ENCODE measurements at places on chromosomes 3 and 15.

DNA sequence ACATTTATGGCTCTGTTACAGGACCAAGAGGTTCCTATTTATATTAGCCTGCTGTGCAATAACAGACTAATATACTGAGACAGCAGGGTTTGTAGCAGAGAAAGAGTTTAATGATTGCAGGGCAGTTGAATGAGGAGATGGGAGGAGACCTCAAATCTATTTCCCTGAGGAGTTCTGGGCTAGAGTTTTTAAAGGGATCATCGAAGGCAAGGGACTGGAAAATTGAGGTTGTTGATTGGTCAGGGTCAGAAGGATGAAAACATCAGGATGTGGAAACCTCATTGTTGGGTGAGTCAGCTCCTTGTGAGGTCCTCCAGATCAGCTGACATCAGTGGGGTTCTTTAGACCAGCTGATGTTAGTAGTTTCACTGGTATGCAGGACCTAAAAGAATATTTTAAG lies 60.6 kb upstream of the GOLGA8B start:
- H3K4me1 ChIP-seq, result no peaks in the 10 kb centered on the region
- DNase-seq, result no peak
- H3K27ac ChIP-seq, result no peak overlapping the region
- H3K4me3 ChIP-seq, result no peak overlapping the region
- H3K36me3 ChIP-seq, result peaks cover 2% of the 10 kb centered on the region

DNA sequence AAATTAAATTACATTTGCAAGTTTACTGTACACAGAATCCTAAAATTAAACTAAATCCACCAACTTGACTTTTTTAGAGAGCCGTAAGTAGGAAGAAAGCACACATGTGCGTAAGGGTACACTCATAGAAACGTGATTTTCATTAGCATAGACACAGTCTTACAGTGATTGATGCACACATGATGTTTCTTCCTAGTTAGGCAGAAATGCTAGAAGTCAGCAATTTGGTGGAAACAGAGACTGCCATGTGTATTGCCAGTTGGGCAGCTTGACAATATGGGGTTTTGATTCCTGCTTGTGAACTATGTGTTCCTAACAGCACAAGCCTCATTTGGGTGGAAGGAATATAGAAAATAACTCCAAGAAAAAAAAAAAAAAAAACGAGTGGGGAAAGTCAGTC lies 878.5 kb downstream of the ROBO1 start:
- no peaks in the 10 kb centered on the region for H3K27me3 ChIP-seq
- DNase-seq, result no peak
- no peak overlapping the region for H3K4me3 ChIP-seq
- H3K36me3 ChIP-seq, result no peaks in the 10 kb centered on the region

DNA sequence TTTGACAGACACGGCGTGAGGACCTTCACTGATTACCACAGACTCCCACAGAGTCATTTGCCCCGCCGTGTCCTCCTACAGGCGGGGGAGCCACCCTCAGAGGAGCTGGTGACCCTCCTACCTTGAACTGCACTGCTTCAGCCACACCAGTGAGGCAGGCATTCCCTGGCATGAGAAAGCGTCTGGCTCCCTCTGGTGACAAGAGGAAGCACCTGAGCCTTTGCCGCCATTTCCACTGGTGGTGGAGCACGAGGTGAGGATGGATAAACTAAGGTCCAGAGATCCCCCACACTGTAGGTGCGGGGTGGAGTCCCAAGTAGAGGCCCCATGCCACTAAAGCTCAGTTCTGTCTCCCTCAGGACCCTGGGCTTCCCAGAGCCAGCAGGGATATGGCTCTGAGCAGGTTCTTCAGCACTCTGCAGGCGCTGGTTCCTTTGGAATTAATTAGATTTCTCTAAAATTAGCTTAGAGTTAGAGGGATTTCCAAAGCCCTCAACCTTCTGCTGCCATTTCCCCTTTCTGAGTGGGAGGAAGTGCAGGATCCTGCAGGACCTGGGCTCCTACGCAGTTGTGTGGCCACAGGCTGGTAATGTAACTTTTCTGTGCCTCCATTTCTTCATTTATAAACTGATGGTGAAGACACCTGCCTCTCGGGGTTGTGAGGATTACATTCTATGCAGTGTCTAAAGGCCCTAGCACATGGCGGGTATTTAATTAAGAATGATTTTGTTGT lies 224.0 kb downstream of the SLCO3A1 start:
- H3K27ac ChIP-seq, result no peak overlapping the region
- H3K27me3 ChIP-seq, result no peaks in the 10 kb centered on the region
- H3K4me1 ChIP-seq, result peaks cover 57% of the 10 kb centered on the region
- no peak overlapping the region for H3K4me3 ChIP-seq

DNA sequence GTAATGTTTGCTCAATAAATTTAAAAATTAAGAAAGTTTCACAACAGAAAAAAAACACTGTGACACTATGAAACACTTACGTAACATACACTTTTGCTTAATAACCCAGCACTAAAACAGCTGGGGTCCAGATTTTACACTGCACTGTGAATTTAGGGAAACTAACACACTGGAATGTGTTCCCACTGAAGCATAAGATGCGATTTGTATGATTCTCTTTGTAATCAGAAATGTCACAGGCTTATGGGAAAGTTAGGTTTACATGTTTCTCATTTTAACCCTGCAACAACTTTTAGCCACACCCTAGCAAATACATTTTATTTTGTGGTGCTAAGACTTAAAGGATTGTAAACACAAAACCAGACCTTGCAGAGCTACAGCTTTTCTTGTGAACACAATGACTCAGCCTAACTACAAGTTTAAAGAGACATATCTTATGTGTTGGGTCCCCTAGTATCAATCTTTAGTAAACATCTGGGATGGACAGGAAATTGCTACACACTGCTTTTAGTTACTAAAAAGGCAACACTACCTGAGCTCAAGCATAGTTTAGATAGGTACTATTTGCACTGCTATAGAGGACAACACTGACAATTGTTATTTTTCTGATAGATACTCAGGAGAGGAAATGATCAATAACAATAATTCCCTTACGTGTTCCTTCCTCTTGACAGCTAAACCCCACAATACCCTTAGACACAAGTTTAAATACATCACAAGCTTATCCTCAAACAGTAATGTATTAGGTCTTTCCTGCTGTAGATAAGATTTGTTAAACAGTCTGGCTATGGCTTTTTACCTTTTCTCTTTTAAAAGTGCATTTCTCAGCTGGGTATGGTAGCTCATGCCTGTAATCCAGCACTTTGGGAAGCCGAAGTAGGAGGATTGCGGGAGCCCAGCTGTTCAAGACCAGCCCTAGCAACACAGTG lies 3.8 kb downstream of the PLD1 start:
- DNase-seq, result no peak
- H3K27me3 ChIP-seq, result peaks cover 42% of the 10 kb centered on the region
- no peak overlapping the region for H3K4me3 ChIP-seq
- peaks cover 16% of the 10 kb centered on the region for H3K4me1 ChIP-seq
- H3K27ac ChIP-seq, result no peak overlapping the region

- H3K27ac ChIP-seq, result no peak overlapping the region
- no peaks in the 10 kb centered on the region for H3K4me1 ChIP-seq
- peaks cover 26% of the 10 kb centered on the region for H3K27me3 ChIP-seq
- no peak for DNase-seq
Observed at GRCh38 chr3:150237490-150237889, 170.6 kb upstream of the TSC22D2 start.

DNA sequence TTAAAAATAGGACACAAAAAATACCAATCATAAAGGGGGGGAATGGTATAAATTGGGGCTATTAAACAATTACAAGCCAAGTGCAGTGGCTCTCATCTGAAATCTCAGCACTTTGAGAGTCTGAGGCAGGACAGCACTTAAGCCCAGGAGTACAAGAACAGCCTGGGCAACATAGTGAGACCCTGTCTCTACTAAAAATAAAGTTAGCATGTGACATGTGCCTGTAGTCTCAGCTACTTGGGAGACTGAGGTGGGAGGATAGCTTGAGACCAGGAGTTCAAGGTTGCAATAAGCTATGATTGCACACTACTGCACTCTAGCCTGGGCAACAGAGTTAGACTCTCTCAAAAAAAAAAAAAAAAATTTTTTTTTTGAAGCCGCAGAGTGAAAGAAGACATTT lies 23.8 kb upstream of the GABPB1 start:
- no peaks in the 10 kb centered on the region for H3K36me3 ChIP-seq
- H3K27ac ChIP-seq, result no peak overlapping the region
- no peak overlapping the region for H3K4me3 ChIP-seq
- no peaks in the 10 kb centered on the region for H3K4me1 ChIP-seq

GRCh38 chr15:43939070-43939469 lies 112.3 kb downstream of the WDR76 start:
- no peak overlapping the region for H3K4me3 ChIP-seq
- no peaks in the 10 kb centered on the region for H3K4me1 ChIP-seq
- no peak for DNase-seq
- H3K27me3 ChIP-seq, result peaks cover 44% of the 10 kb centered on the region

DNA sequence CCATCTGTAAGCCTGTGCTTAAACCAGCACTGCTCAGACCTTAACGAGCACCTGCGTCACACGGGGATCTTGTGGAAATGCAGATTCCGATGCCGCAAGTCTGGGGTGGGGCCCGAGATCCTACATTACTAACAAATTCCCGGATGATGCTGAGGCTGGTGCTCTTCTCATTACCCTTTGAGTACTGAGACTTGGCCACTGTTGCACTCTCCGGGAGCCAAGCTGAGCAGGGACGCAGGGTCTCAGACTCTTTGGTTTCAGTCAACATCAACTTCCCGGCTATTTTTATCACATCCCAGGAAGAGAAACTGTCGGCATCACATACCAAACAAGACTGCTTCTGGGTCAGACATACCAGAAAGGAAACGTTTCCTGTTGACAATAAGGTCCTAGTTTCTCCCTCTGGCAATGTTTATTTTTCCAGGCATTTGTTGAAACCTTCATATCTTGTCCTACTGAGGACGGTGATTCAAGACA lies 276.6 kb downstream of the SHQ1 start:
- no peaks in the 10 kb centered on the region for H3K4me1 ChIP-seq
- H3K36me3 ChIP-seq, result no peaks in the 10 kb centered on the region
- H3K27ac ChIP-seq, result no peak overlapping the region

- H3K4me3 ChIP-seq, result no peak overlapping the region
- no peak for DNase-seq
- H3K27ac ChIP-seq, result no peak overlapping the region
Observed at GRCh38 chr3:153752405-153753027, 368.7 kb upstream of the ARHGEF26 start.

DNA sequence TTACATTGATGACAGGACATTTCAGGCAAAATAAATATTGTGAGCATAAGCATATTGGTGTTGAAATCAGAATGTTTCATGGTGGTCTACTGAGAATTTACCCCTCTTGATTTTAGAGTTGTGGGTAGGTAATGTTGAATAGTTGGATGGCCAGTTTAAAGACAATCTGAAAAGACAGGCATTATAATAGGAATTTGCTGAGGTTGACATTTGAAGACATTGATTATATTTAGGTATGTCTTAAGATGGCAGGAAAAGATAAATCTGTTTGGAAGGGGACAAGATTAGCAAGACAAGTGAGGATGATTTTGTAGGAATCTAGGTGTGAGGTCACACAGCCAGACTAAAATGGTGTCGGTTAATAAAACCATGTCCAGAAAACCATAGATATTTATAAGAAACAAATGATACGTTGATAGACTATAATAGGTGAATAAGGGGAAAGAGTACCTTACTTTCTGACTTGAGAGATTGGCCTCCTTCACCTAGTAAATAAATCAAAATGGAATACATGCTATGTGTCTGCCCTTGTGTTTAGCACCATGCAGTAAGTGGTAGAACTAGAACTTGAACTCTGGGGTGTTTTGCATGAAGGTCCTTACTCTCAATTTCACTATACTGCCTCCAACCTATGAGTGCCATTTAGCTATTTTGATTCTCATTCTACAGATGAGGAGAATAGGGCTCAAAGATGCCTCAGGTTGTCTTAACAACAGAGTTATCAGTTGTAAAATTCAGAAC lies 57.9 kb downstream of the ALCAM start:
- H3K4me1 ChIP-seq, result no peaks in the 10 kb centered on the region
- H3K27me3 ChIP-seq, result no peaks in the 10 kb centered on the region
- no peak for DNase-seq

GRCh38 chr3:46695177-46695961 lies 1.9 kb upstream of the ALS2CL start:
- peak overlapping the region; percentile 70 for H3K4me3 ChIP-seq
- no peak for DNase-seq
- peaks cover 29% of the 10 kb centered on the region for H3K4me1 ChIP-seq
- H3K27me3 ChIP-seq, result no peaks in the 10 kb centered on the region
- no peaks in the 10 kb centered on the region for H3K36me3 ChIP-seq

- no peak overlapping the region for H3K27ac ChIP-seq
- H3K4me1 ChIP-seq, result no peaks in the 10 kb centered on the region
- no peak overlapping the region for H3K4me3 ChIP-seq
- peaks cover 3% of the 10 kb centered on the region for H3K36me3 ChIP-seq
Observed at GRCh38 chr3:67327582-67327981, 326.8 kb downstream of the SUCLG2 start.

DNA sequence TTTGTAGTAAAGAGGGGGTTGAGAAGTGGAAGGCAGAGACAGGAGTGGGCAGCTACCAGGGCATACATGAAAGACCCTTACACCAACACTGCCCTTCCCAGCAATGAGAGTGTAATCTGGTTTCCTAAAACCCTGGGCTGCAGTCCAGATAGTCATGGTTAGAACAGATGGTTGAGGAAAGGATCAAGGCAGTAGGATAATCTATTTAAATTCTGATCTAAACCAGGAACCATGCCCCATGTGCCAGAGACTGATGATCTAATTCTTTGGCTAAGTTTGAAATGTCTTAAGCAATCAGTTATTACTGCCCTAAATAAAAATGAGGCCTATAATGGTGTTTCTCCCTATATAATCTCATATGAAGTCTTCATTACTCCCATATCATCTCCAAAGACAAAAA lies 59.6 kb downstream of the PRTG start:
- H3K4me3 ChIP-seq, result no peak overlapping the region
- H3K36me3 ChIP-seq, result no peaks in the 10 kb centered on the region
- no peaks in the 10 kb centered on the region for H3K4me1 ChIP-seq
- H3K27ac ChIP-seq, result no peak overlapping the region

- H3K4me3 ChIP-seq, result no peak overlapping the region
- H3K27ac ChIP-seq, result peak overlapping the region; percentile 44
- no peak for DNase-seq
- H3K4me1 ChIP-seq, result peaks cover 5% of the 10 kb centered on the region
- H3K27me3 ChIP-seq, result no peaks in the 10 kb centered on the region
- H3K36me3 ChIP-seq, result no peaks in the 10 kb centered on the region
Observed at GRCh38 chr3:129224984-129225393, 24.4 kb upstream of the COPG1 start.

DNA sequence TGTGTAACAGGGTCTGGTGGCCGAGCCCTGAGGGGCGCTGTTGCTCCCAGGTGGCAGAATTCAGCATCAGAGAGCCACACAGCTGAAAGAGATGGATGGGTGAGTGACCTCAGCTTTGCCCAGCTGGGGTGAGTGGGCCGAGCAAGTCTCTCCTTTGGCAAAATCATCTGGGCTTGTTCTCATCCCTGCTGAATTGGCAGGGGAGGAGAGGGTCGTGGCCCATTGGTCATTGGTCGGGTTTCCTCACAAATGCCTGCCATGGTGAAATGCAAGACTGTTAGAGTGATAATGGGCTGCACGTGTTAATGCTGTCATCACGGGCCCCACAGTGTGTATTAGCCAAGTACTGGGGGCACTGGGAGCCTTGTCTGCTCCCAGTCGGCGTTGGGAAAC lies 15.9 kb downstream of the ABHD2 start:
- no peak overlapping the region for H3K4me3 ChIP-seq
- peaks cover 33% of the 10 kb centered on the region for H3K4me1 ChIP-seq
- H3K36me3 ChIP-seq, result peaks cover 3% of the 10 kb centered on the region
- H3K27me3 ChIP-seq, result no peaks in the 10 kb centered on the region
- no peak for DNase-seq

- no peaks in the 10 kb centered on the region for H3K4me1 ChIP-seq
- no peak for DNase-seq
- H3K36me3 ChIP-seq, result no peaks in the 10 kb centered on the region
- no peaks in the 10 kb centered on the region for H3K27me3 ChIP-seq
- H3K4me3 ChIP-seq, result no peak overlapping the region
- H3K27ac ChIP-seq, result no peak overlapping the region
Observed at GRCh38 chr3:20350449-20350848, 164.4 kb upstream of the SGO1 start.
